Fibroblast of lung (primary cell): ENCODE measurements at places on chromosomes 4 and X.

GRCh38 chr4:26028793-26029567, 115.0 kb downstream of the SMIM20 start:
- no peak overlapping the region for H3K4me3 ChIP-seq
- no peak overlapping the region for H3K27ac ChIP-seq
- no peaks in the 10 kb centered on the region for H3K36me3 ChIP-seq
- peak; percentile 57 for DNase-seq

DNA sequence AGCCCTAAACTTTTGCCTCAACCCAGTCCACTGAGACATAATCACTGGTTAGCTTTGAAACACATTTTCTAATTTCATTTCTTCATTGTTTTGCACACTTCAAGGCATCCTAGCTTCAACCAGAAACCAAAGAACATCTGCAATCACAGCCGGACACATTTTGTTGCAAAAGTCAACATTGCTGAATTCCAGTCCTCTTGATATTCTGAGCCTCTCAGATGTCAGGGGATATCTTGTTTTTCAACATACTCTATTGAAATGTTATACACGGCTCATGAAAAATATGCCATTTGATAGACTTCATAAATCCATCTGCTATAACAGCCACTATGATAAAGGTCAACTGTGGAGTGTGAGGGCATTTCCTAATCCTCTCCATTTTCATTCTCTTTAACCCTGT, 241.6 kb upstream of the PUDP start:
- no peaks in the 10 kb centered on the region for H3K27me3 ChIP-seq
- H3K27ac ChIP-seq = no peak overlapping the region
- no peak for DNase-seq
- no peaks in the 10 kb centered on the region for H3K4me1 ChIP-seq
- H3K36me3 ChIP-seq = no peaks in the 10 kb centered on the region

- H3K36me3 ChIP-seq = no peaks in the 10 kb centered on the region
- H3K27me3 ChIP-seq = no peaks in the 10 kb centered on the region
- no peaks in the 10 kb centered on the region for H3K4me1 ChIP-seq
- no peak overlapping the region for H3K27ac ChIP-seq
- H3K4me3 ChIP-seq = no peak overlapping the region
Observed at GRCh38 chr4:92735025-92735665, 431.4 kb downstream of the GRID2 start.

DNA sequence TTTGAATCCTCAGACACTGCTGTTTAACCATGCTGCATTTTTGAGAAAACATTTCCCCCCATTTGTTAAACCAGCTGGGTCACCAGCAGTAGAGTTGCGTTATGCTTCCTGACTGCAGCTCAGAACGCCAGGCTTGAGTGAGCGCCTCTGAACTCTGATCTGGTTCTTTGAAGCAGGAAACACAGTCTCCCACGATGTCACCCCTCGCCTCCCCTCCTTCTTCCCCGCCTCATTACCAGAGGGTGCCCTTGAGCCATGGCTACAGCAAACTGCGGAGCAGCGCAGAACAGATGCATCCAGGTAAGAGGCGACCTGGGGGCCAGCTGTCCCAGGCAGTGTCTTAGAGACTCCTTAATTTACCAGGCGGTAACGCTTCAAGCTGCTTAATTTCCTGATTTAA, 78.4 kb downstream of the REPS2 start:
- H3K4me3 ChIP-seq = no peak overlapping the region
- H3K27ac ChIP-seq = no peak overlapping the region
- H3K27me3 ChIP-seq = no peaks in the 10 kb centered on the region
- H3K4me1 ChIP-seq = no peaks in the 10 kb centered on the region
- DNase-seq = peak; percentile 34

DNA sequence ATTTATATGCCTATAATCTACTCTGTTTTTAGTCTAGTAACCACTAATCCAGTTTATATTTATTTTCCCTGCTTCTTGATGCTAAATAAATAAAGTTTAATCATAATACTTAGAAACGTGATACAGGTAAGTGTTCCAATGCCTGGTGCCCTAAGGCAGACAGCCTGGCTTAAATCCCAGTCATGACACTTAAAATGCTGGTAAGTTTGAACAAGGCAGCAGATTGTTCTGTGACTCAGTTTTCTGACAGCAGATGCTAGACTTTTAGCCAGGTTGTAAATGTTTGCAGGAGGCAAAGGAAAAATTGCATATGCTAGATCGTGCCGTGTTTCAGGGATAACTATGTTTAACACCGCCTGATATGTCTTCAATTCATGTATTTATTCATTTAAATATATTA, 2661.6 kb downstream of the PCDH7 start:
- no peak for DNase-seq
- H3K27ac ChIP-seq = no peak overlapping the region
- no peaks in the 10 kb centered on the region for H3K27me3 ChIP-seq
- H3K4me3 ChIP-seq = no peak overlapping the region
- H3K36me3 ChIP-seq = no peaks in the 10 kb centered on the region
- no peaks in the 10 kb centered on the region for H3K4me1 ChIP-seq

DNA sequence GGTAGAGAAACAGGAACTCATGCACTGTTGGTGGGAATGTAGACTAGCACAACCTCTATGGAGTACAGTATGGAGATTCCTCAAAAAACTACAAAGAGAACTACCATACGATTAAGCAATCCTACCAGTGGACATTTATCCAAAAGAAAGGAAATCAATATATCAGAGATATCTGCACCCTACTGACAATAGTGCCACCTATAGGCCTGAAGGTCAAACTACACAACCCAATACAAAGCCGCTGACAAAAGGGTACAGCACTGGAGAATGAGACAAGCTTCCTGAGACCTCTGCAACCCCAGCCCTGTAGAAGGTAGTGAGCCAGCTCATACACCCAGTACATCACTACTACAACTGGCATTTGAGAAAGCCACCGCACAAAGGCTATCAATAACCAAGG, 67.1 kb downstream of the CBR4 start:
- no peak for DNase-seq
- no peaks in the 10 kb centered on the region for H3K4me1 ChIP-seq
- no peaks in the 10 kb centered on the region for H3K36me3 ChIP-seq
- no peak overlapping the region for H3K4me3 ChIP-seq
- no peaks in the 10 kb centered on the region for H3K27me3 ChIP-seq
- H3K27ac ChIP-seq = no peak overlapping the region

DNA sequence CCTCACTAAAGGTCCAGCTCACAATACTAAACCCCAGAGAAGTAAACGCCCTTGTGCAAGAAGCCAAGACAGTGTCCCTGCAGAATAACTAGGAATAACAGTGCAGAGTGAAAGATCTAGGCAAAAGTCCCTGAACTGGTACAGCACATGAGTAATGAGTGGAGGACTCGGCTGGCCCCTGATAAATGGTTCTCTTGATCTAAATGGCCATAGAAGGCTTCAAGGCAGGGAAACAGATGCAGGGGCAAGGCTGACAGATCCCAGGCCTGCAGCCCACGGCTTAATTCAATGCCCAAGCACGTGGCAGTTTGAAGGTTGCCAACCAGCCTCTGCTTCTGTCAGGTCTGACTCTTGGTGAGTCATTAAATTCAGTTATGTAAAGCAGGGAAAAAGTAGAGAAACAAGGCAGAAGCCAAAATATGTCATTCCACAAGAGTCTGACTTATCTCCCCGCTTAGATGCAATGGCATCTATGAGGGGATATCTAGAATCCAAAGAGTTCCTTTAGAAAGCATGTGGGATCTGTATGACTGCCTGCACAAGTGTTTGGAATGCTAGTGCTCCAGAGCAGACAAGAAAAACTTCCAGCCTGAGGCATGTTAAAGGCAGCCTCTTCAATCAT, 121.3 kb downstream of the PRDM5 start:
- no peaks in the 10 kb centered on the region for H3K27me3 ChIP-seq
- DNase-seq = peak; percentile 44
- no peak overlapping the region for H3K4me3 ChIP-seq
- no peaks in the 10 kb centered on the region for H3K4me1 ChIP-seq

DNA sequence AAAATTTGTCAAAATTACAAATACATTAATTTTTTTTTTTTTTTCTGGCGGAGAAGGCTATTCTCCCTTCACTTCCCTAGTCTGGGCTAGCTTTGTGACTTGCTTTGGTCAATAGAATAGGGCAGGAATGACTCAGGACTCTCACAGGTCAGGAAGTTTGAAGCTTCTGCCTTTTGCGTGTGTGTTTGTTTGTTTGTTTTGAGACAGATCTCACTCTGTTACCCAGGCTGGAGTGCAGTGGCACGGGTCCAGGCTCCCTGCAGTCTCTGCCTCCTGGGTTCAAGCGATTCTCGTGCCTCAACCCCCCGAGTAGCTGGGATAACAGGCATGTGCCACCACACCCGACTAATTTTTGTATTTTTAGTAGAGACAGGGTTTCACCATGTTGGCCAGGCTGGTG, 55.9 kb upstream of the USP9X start:
- no peaks in the 10 kb centered on the region for H3K27me3 ChIP-seq
- no peak overlapping the region for H3K27ac ChIP-seq
- H3K4me3 ChIP-seq = no peak overlapping the region
- no peaks in the 10 kb centered on the region for H3K4me1 ChIP-seq
- no peak for DNase-seq

DNA sequence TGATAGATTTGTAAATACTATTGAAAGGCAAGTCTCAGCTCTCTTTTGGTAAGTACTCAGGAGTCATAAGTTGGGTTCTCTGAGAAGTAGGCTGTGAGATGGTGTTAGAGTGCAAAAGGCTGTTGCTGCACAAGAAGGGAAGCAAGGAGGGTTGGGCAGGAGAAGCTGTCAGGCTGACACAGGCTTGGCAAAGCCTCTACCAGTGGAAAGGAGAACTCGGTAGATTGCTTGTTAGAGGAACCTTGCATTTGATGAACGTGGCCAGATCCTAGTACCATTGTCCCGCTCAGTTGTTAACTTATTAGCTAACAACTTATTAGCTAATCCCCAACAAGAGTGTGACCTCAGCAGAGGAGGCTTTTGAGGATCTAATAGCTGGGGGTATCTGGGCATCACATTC, 449.3 kb upstream of the BOD1L1 start:
- H3K4me3 ChIP-seq = no peak overlapping the region
- H3K4me1 ChIP-seq = no peaks in the 10 kb centered on the region
- no peak for DNase-seq
- H3K27ac ChIP-seq = no peak overlapping the region
- no peaks in the 10 kb centered on the region for H3K27me3 ChIP-seq

DNA sequence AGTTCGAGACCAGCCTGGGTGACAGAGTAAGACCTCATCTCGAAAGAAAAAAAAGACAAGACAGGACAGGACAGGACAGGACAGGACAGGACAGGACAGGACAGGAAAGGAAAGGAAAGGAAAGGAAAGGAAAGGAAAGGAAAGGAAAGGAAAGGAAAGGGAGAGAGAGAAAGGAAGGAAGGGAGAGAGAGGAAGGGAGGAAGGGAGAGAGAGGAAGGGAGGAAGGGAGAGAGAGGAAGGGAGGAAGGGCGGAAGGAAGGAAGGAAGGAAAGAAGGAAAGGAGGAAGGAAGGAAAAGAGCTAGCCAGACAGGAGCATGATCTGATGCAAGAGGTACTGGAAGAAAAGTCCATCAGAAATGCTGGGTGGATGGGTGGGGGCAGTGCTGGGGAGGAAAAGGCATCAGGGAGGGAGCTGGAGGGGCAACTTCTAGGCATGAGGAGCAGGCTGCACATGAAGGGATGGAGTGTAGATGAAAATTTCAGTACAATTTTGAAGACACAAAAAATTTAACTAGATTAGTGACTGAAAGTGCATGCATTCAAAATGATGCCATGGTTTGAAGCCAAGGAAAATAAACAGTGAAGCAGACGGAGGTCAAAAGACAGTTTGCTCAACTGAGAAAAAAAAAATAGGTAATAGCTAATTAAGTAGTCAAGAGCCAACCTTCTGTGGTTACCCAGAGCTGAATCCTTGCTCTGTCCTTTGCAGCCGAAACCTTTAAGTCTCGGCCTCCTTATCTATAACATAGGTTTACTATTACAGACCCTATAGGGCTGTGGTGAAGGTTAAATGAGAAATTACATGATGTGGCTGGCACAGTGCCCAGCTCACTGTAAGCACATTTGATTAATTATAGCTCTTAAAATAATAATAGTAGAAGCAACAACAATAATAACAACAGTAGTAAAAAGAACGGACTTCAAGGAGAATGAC, 59.9 kb downstream of the ZNF827 start:
- H3K27me3 ChIP-seq = no peaks in the 10 kb centered on the region
- H3K36me3 ChIP-seq = no peaks in the 10 kb centered on the region
- no peak overlapping the region for H3K4me3 ChIP-seq
- peaks cover 4% of the 10 kb centered on the region for H3K4me1 ChIP-seq

GRCh38 chrX:138923805-138924204, 212.3 kb upstream of the FGF13 start:
- no peak for DNase-seq
- no peak overlapping the region for H3K4me3 ChIP-seq
- H3K36me3 ChIP-seq = no peaks in the 10 kb centered on the region
- peaks cover 6% of the 10 kb centered on the region for H3K4me1 ChIP-seq

- peak; percentile 37 for DNase-seq
- H3K27ac ChIP-seq = no peak overlapping the region
- H3K4me1 ChIP-seq = peaks cover 5% of the 10 kb centered on the region
- H3K4me3 ChIP-seq = no peak overlapping the region
Observed at GRCh38 chr4:26964512-26964911, 103.9 kb downstream of the STIM2 start.

DNA sequence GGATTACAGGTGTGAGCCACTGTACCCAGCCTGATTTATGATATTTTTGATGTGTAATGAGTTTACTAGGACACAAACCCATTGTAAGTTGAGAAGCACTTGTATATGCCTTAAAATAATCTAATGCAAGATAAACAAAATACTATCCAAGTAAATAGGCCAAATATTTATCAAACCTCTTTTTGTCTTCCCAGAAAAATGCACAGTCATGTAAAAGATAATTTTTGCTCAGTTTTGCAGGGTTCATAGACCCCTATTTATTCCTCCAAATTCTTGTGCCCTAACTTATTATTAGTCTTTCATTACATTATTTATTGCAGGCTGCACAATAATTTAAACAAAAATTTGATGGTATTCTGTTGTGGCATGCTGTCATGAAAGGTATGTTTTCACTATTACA, 1290.7 kb downstream of the STIM2 start:
- no peaks in the 10 kb centered on the region for H3K4me1 ChIP-seq
- H3K27ac ChIP-seq = no peak overlapping the region
- H3K36me3 ChIP-seq = no peaks in the 10 kb centered on the region
- no peaks in the 10 kb centered on the region for H3K27me3 ChIP-seq
- DNase-seq = no peak
